M059J (cell line): ENCODE measurements at places on chromosomes 5 and 9.

DNA sequence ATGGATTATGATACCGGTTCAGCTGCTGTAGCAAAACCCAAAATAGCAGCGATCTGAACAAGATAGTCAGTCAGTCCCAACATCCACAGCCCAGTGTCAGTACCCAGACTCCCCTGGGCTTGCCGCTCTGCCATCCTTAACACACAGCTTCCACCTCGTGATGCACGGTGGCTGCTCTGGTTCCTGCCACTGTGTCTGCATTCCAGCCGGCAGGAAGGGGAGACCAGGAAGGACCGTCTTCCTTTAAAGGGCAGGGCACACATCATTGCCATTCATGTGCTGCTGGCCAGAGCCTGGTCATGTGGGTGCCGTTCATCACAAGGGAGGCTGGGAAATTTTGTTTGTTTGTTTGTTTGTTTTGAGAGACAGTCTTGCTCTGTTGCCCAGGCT is 131.0 kb upstream of the IER5L start:
- DNase-seq, result no peak

- no peak for DNase-seq
These were observed 274.3 kb upstream of the DMRT1 start for GRCh38 chr9:567128-567746.

DNA sequence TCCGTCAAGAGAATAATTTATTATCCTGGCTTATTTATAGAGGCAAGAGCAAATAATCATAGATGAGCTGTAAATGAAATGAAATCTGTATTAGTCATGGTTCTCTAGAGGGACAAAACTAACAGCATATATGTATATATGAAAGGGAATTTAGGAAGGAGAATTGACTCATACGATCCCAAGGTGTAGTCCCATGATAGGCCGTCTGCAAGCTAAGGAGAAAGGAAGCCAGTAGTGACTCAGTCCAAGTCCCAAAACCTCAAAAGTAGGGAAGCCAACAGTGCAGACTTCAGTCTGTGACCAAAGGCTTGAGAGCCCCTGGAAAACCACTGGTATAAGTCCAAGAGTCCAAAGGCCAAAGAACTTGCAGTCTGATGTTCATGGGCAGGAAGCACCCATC is 515.9 kb upstream of the CYLC2 start:
- no peak for DNase-seq

DNA sequence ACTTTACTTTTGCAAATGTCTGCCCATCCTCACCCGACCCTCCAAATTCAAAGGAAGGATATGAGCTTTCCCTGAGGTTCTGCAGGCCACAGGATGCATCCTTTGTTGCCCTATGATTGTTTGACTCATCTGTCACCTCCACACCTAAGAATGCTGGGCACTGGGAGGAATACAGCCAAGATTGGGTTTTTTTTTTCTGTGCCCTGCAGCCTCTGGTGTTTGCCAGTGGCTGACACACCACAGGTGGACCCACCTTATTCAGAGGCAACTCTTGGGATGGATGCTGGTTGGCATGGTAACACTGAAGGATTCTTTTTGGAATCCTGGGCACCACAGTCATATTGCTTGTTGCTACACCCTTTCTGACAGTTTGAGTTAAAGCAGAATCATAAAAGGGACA is 29.7 kb downstream of the C9orf152 start:
- DNase-seq, result peak; percentile 40

- no peak for DNase-seq
These were observed 33.1 kb downstream of the EPB41L4A start for GRCh38 chr5:112385969-112386368.

DNA sequence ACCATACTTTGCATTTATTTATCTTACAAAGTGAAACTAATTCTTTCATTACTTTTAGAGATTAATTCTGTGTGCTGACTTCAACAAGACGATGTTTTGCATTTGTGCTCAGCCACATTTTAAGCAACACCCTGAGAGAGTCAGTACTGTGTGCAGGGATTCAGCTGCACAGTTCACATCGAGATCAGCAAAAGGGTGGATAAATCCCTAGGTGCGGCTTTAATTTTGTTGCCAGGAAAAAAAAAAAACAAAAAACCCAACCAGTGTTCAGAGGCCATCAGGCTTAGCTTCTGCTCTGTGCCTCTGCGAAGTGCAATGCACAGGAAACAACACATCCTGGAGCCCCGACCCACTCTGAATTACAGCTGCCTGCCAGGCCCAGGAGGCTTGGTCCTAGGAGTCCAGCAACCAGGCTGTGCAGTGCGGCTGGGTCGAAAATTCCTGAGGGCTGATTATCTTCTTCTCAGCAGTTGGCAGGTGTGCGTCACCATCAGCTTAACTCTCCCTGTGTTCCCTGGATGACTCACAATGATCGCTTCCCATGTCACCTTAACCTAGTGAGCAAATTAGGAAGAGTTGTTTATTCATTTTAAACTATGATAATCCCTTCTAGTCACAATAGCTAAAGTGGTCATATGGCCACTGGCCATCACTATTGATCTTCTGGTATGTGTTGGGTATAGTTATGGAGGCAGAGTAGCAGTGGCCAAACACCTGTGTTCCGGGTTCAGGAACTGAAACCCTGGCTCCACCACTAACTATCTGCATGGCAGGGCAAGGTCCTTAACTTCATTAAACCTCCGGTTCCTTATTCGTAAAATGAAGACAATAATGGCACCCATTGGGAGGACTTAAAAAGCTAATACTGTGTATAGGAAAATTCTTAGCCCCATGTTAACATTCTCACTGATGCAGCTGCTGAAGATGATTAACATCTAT is 31.2 kb upstream of the NDUFB6 start:
- peak; percentile 96 for DNase-seq

GRCh38 chr5:76475385-76475784 is 72.3 kb downstream of the IQGAP2 start:
- DNase-seq, result no peak
